Activated gamma-delta T cell treated with anti-CD3 and anti-CD28 coated beads, Interleukin-2, amount 50 U/mL, for 16 hours (primary cell): ENCODE measurements at places on chromosomes 1 and 21.

DNA sequence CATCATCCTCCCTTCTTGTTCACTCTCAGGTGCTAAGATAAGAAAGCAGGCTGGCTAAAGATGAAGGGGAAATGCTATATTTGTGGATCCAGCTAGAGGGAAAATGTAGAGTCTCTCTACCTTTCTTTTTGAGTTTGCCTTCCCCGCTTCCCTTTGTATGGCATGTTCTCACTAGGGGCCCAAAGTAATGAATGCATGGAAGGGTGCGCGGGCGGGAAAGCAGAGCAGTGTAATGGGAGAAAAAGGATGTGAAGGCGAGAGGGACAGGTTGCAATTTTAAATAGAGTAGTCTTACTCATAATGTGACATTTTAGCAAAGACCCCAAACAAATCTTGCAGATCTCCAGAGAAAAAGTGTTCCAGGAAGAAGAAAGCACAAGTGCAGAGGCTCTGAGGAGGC lies 105.1 kb upstream of the ATP1B1 start:
- DNase-seq, result no peak

DNA sequence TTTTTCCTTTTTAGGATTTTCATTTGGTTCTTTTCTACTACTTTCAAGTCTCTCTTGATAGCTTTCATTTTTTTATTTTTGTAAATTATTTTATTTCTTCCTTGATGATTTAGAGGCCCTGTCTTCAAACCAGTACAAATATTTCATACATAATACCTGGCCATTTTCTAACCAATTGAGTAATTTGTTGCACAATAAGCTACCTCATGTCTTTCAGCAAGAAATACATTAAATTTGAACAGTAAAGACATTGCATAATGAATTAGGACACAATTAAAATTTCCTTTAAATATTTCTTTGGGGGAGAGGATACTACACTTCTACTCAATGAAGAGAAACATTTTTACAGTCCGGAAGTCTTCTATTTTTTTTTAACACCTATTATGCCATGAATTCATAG lies 15.6 kb upstream of the COL9A2 start:
- no peak for DNase-seq

- no peak for DNase-seq
Measured at GRCh38 chr1:47362828-47363227, 29.2 kb downstream of the CMPK1 start.

- DNase-seq, result no peak
Measured at GRCh38 chr1:7107109-7107830, 322.0 kb downstream of the CAMTA1 start.

GRCh38 chr1:201707656-201708055 lies 121.3 kb upstream of the IPO9 start:
- DNase-seq, result no peak

- DNase-seq, result no peak
Measured at GRCh38 chr1:178048426-178048825, 45.5 kb upstream of the RASAL2 start.

GRCh38 chr1:111679541-111679940 lies 59.7 kb downstream of the INKA2 start:
- no peak for DNase-seq

- DNase-seq, result no peak
Measured at GRCh38 chr1:19467199-19468187, 17.8 kb downstream of the CAPZB start.

GRCh38 chr1:17165823-17166222 lies 39.1 kb upstream of the PADI1 start:
- no peak for DNase-seq

DNA sequence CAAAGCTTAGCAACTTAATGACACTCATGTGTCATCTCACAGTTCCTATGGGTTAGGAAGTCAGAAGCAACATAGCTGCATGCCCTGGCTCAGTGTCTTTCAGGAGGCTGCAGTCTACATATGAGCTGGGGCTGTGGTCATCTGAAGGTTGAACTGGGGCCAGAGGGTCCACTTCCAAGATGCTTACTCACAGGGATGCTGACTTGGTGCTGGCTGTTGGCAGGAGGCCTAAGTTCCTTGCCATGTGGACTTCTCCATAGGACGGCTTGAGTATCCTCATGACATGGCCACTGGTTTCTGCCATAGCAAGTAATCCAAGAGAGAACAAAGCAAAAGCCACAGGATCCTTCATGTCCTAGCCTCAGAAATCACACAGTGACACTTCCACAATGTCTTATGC lies 12.1 kb upstream of the FAM43B start:
- DNase-seq, result no peak

GRCh38 chr1:67250051-67250653 lies 57.5 kb upstream of the IL12RB2 start:
- DNase-seq, result no peak

DNA sequence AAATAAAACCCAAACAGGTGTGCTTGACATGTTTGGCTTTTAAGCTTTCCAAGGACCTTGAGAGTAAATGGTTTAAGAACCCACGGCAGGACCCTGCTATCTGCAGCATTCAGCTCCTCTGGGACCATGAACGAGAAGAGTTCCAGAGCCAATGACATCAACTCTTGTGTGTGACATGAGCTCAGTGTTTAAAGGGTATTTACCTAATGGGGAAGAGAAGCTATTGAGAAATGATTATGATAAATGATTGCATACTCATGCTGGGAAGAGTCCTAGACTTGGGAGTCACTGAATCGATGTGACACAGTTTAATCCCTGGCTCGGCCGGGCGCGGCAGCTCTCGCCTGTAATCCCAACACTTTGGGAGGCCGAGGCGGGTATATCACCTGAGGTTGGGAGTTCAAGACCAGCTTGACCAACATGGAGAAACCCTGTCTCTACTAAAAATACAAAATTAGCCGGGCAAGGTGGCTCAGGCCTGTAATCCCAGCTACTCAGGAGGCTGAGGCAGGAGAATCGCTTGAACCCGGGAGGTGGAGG lies 55.4 kb downstream of the KANK4 start:
- no peak for DNase-seq

DNA sequence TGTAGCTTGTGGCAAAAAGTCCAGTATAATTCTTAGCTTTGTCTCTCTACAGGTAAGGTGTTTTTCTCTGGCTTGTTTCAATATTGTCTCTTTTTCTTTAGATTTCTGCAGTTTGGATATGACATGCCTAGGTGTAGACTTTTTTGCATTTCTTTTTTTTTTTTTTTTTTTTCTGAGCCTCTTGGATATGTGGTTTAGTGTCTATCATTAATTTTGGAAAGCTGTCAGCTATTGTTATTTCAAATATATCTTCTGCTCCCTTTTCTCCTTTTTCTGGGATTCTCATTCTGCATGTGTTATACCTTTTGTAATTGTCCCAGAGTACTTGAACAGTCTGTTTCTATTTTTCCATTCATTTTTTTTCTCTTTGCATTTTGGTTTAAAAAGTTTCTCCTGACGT lies 243.2 kb downstream of the DSCAM start:
- DNase-seq, result no peak

- DNase-seq, result no peak
Measured at GRCh38 chr21:15332572-15332971, 267.8 kb upstream of the NRIP1 start.

GRCh38 chr1:47460456-47460855 lies 22.6 kb downstream of the FOXD2 start:
- DNase-seq, result no peak

- DNase-seq, result no peak
Measured at GRCh38 chr1:147341246-147341645, 98.8 kb downstream of the CHD1L start.

DNA sequence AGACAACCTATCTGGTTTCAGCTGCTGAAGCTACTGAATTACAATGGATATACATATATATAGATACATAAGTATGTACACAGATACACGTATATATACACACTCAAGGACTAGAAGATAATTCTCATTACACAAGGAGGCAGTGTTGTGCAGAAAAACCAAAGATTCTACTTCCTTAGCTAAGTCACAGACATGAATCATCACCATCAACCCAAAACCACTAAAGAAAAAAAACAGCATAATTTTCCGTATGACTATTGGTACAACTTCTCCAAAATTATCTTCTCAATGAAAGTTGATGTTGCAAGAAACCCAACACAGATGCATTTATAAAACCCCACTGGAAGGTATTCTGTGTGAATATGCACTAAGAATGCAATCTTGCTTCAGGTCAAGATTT lies 36.8 kb upstream of the RPF1 start:
- DNase-seq, result no peak
